ENCODE measurements at places on chromosomes 2 and 18. TPM values are rescaled to one million over a fixed set of nuclear protein-coding genes. Genes with fewer than 3 reads are reported as not detected.

GRCh38 chr2:85775406-85776381, 21.9 kb downstream of the ATOH8 start:
- DNase-seq, result no peak

GRCh38 chr2:28463211-28463816, 32.5 kb upstream of the PLB1 start:
- DNase-seq, result no peak

- no peak for DNase-seq
Measured at GRCh38 chr2:100425107-100425506, 7.6 kb upstream of the CHST10 start.

XIRP2 gene
- not detected for total RNA-seq

TMEM127 gene
- 17.3 TPM for total RNA-seq

Measured in bronchial epithelial cell (primary cell).